Stimulated activated CD4-positive, alpha-beta T cell treated with anti-CD3 and anti-CD28 coated beads, TNF-alpha, amount 100 ng/mL, for 24 hours (primary cell): ENCODE measurements at places on chromosomes 12 and 14.

DNA sequence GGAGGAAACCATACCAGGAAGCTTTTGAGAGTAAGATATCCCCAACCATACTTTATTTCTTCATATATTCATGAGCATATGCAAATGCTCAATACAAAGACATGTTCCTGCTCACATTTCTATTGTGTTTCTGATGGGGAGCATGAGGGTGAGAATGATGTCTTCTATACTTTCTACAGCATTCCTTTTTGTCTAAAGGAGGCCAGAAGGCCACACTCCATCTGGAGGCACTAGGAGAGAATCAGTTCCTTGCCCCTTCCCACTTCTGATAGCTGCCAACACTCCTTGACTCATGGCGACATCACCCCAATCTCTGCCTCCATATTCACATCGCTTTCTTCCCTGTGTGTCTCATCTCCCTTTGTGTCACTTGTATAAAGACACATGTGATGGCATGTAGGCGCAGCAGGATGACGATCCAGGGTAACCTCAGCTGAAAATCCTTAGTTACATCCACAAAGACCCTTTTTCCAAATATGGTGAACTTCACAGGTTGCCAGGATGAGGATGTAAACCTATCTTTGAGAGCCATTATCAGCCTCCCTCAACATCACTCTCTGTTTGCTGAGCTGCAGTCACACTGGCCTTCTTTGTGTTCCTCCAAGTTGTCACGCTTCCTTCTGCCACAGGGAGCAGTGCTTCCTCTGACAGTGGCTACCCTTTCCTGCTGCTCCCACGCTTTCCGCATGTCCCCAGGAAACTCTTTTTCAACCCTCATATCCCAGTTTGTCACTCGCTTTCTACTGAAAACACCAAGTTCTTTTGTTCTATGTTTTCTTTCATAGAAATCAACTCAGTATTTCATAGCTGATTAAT is 96.9 kb downstream of the STXBP6 start:
- no peak for DNase-seq

DNA sequence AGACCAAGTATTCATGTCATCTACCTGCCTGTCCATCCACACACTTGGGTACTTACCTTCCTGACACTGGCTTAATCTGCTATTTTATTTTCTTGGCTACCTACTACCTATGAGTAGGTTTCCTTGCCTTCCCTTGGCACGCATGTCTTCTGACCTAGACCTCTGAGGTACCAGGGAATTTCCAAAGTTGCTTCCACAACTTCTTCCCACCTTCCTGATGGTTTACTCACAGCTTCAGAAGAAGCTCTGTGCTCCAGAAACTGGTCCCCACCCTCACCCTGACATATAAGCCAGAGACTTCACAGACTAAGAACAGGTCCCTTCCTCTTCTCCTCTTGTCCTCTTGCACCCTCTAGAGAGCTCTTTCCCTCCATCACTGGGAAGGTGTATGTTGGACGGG is 35.7 kb upstream of the DDX11 start:
- DNase-seq = no peak

DNA sequence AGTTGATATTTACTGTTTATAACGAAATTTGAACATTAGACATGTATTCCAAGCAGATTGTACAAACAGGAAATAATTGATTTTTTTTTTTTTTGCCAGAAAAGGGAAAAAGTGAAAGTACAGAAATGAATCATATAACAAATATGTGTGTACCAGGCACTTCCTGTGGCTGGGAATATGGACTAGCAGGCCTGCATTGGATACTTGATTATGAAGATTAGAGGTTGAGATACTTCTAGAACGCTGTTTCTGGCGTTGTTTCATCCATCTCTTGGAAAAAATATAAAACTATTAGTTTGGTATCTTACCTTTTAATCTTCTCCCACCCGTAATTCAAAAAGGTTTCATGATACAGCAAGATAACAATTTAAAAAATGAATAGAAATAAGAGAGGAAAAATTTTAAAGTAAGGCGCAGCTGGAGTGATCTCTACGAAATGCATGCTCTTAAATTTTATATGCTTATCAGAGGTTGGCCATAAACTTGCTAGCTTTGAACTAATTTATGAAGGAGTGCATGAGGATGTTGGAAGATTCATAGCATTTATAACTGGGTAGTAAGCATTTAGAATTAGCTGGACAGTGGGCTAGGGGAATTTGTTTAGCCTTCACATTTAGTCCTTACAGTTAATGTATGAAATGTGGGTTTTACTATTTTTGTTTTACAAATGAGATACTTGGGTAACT is 90.8 kb downstream of the AEBP2 start:
- DNase-seq = no peak

DNA sequence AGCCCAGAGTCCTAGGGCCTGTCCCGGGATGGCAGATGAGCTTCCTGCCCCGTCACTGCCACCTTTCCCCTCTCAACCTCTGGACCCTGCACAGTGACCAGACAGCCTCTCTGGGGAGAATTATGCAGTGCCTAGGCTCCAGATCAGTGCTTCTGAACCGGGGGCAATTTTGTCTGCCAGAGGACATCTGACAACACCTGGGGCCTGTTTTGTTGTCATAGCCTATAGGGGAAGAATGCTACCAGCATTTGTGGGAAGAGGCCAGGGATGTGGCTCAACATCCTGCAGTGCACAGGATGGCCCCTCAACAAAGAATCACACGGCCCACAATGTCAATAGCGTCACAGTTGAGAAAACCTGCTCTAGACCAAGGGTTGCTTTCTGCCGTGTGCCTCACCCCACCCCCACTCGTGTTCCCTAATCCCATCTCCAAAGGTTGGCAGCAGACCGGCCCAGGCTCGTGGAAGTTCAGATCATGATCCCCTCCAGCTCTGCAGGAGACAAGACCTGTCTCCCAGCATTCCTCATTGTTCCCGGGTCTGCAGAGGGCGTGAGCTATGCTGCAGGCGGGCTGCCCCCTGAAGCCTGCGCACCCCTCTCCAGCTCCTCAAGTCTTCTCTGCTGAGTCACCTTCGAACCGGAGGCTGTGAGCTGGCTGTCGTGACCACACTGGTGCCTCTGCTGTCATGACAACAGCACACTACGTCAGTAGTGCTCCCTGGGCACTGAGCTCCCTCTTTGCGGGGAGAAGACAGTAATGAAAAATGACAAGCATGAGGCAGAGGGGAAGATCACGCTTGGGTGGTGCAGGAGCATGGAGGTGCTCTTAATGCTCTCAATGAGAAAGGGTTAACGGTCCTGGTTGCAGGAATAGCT is 2.0 kb upstream of the GAPDH start:
- peak; percentile 77 for DNase-seq

DNA sequence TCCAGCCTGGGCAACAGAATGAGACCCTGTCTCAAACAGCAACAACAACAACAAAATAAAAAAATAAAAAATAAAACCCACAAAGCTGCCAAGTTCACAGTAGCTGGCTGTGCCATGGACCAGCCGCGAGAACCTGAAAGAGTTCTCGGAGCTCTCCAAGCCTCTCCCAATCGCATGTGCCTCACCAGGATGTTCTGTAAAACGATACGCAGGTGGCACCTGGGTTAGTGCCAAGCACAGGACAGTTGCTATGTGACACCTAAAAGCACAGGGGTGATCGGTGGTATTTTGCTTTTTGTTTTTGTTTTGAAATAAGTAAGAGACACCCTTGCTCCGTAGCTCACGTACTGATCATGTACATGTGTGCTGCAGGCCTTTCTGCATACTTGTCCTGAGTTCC is 52.4 kb downstream of the RFLNA start:
- no peak for DNase-seq

DNA sequence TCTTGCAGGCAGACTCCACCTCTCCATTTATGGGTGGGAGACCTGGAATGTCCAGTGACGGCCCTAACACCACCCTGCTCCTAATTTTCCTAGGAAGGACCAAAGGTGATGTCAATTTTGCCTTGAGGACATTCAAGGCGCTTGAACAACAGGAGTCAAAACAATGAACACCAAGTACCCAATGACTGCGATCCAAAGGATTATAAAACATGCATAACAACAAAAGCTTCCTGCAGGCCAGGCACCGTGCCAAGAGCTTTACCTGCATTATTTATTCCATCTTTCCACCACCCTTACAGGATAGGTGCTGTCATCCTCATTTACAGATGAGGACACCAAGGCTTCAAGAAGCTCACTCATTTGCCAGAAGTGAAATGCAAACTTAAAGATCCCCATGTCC is 15.2 kb upstream of the FOXN3 start:
- DNase-seq = no peak
